ENCODE measurements at places on chromosomes 12 and 14.

- DNase-seq: peak; percentile 18
These were observed 176.3 kb upstream of the DIO2 start for GRCh38 chr14:80387563-80387981.

DNA sequence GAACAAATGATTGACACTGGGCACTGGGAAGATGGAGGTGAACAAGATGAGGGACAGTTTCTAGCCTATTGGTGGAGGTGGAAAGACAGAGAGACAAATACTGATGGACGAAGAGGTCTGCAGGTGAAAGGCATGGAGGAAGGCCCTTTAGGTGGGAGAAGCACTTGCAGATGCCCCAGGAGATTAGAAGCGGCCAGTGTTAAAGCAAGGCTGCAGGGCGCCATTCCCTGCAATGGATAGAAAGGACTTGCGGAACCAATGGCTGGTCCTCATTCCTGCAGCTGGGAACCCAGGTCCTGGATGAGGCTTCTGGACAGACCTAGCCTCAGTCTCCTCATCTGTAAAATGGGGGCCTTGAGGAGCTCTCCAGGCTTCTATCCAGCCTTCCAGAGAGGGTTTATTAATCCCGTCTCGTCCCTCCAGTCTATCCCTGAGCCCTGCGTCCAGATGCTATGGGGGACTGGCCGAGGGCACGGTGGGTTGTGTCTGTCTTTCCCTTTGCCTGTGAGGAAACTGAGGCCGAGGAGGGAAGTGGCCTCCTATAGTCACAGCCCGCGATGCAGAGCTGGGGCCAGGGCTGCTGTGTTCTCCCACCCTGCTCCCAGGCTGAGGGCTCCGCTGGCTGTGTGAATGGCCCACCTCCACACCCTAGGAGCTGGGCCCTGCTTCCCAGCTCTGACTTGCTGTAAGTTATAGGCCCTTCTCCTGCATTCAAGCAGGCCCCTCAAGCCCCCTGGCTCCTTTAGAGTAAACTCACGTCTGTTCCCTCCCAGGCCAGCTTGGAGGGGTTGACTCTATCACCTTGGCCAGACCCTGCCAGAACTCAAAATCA is 33.0 kb downstream of the CYP46A1 start:
- no peak for DNase-seq

- no peak for DNase-seq
These were observed 265.0 kb downstream of the SSPN start for GRCh38 chr12:26460361-26460760.

- DNase-seq: peak; percentile 85
These were observed 52.3 kb downstream of the SLC25A47 start for GRCh38 chr14:100375266-100375962.

DNA sequence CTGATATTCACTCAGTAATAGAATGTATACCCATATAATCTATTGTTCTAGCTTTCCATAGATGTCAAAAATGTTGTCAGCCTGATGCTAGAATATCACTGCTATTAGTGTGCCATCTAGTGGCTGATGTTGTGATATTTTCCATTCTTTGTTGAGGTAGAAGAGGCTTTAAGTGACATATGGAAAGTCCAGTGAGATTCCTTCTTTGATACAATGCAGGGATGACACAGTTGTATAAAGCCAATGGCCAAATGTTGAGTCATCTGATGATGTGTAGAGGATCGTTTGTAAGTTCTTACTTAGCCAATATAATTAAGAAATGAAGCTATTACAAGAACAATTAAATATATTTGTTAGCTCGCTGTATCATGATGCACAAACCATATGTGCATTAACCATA is 58.1 kb upstream of the PCED1B start:
- peak; percentile 65 for DNase-seq

- no peak for DNase-seq
These were observed 89.7 kb upstream of the PARP11 start for GRCh38 chr12:3962631-3963483.

DNA sequence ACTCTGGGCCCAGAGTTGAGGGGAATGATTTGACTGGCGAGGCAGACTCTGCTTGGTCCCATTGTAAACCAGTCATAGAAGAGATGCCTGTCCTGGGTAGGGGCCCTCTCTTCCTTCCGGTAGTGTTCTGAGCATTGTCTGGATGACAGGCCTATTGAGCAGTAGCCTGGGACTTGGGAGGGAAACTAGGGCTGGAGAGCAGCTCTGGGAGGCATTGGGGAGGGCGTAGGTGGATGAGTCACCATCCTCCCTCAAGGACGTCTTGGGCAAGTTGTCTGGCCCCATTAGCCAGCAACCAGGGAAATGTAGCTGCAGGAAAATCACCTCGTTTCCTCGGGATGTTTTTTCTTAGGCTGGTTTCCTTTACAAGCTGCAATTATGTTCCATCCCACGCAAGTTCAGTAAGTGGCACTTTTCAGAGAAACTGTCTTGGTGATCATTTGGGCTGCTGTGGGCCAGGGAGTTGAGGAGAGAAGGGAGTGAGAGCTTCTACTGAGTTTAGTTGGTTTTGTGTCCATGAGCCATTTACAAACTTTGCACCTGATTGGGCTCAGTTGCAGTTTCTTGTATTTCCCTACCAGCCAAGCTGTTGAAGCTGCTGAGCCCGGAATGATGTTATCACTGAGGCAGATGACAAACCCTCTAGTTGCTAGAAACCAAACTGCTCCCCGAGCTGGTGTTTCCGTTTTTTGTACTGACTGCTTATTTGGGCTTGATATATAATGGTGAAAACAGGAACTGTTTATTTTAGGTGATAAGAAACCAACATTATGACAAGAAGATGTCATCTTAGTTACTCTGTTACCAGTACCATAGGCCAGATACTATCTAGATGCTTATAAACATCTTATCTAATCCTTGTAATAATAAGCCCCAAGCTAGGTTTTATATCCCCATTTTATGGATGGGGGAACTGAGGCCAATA is 147.6 kb downstream of the CHST11 start:
- peak; percentile 91 for DNase-seq

DNA sequence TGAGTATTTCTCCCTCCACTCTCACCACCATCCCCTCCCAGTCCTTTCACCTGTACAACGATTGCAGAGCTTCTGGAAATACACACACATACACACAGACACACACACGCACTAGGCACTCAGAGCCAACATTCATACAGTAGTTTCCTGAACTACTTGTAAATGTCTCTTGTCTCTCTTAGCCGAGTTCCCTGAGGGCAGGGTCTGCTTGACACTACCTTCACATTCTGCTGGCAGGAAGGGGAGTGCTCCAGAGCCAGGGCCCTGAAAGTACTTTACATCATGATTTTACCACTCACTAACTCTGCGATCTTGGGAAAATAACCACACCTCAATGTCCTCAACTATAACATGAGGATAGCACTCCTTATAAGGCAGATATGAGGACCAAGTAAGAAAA is 82.7 kb downstream of the GAS2L3 start:
- DNase-seq: no peak

- no peak for DNase-seq
These were observed 33.1 kb upstream of the SLCO1B3 start for GRCh38 chr12:20777420-20777819.

DNA sequence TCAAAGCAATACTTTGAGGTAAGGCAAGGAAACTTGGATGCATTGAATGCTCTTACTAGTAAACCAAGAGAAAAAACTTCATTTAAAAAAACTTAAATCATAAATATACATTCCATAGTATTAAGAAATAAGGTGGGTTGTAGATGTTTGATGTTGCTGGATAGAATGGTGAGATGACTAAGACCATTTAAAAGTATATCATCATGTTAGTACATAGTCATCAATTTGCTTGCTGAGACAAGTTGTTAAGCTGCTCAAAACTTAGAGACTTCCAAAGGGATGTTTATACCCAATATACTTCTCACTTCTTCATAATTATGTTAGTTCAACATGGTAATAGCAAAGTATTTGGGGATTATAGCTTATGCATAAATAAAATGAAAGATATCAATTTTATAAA is 675.5 kb upstream of the MGAT4C start:
- no peak for DNase-seq

DNA sequence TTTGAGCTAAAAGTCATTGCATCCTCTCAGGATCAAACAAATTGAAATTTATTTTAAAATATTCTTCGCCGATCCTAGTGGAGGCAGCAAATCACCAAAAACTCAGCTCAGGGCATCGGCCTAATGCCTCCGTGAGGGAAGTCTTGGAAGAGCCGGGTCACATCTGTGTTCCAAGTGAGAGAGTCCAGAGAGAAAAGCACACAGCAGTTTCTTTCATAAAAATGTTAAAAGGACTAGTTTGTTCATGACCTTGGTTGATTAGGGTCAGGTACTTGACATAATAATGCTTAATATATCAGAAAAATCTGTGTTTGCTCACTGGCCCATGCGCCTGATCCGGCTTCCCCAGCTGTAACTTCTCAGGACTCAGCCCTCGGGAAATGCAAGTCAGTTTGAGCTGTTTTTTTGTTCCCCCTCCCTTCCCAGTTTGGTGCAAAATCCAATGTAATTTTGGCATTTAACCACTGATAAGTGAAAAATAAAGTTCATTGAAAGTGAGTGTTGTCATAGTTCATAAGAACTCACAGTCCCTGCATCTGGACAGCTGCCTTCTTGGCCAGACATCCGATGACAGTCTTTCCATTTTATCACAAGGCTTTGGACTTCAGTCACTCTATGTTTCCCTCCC is 161.7 kb downstream of the CAND1 start:
- DNase-seq: peak; percentile 27

DNA sequence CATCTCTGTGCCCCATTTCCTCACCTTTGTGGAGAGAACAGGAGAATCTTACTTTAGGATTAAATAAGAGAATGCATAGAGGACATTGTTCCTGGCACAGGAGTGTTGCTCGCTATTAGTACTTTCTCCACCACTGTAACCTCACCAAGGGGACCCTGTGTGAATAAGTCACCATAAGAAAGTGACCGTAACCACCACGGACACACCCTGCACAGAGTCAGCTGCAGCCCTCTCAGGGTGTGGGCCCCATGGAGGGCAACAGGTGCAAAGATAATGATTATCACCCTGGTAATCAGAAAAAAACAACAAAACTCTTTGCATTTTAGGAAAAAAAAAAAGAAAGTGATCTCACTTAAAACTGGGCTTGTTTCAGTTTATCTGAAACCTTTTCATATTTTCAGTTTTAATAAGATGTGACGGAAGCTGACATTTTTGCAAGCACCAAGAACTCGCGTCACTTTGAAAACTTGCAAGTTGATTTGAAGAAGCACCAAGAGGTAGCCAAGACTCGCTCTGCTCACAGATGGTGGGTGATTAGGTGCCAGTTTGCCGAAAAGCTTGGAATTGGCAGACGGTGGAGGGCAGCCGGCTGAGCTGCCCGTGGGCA is 87.0 kb upstream of the VRK1 start:
- no peak for DNase-seq

- DNase-seq: peak; percentile 57
These were observed 132.3 kb downstream of the SNAPC1 start for GRCh38 chr14:61894452-61895077.

DNA sequence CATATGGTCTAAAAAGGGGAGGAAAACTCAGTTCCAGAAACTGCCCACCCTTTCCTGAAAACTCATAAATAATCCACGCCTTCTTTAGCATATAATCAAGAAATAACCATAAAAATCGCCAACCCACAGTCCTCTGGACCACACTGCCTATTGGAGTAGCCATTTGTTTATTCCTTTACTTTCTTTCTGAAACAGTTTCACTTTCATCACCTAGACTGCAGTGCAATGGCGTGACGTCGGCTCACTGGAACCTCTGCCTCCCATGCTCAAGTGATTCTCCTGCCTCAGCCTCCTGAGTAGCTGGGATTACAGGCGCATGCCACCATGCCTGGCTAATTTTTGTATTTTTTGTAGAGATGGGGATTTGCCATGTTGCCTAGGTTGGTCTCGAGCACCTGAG is 44.2 kb downstream of the CLMN start:
- no peak for DNase-seq

GRCh38 chr12:2893007-2893406 is 2.3 kb downstream of the TULP3 start:
- DNase-seq: peak; percentile 86

- no peak for DNase-seq
These were observed 87.5 kb downstream of the SCARB1 start for GRCh38 chr12:124776125-124776513.

GRCh38 chr12:59499774-59500173 is 96.1 kb upstream of the SLC16A7 start:
- no peak for DNase-seq

GRCh38 chr14:86221000-86221399 is 691.1 kb downstream of the FLRT2 start:
- DNase-seq: no peak

GRCh38 chr12:5985471-5985870 is 40.4 kb upstream of the ANO2 start:
- no peak for DNase-seq

GRCh38 chr12:47989666-47990065 is 14.6 kb downstream of the COL2A1 start:
- no peak for DNase-seq

DNA sequence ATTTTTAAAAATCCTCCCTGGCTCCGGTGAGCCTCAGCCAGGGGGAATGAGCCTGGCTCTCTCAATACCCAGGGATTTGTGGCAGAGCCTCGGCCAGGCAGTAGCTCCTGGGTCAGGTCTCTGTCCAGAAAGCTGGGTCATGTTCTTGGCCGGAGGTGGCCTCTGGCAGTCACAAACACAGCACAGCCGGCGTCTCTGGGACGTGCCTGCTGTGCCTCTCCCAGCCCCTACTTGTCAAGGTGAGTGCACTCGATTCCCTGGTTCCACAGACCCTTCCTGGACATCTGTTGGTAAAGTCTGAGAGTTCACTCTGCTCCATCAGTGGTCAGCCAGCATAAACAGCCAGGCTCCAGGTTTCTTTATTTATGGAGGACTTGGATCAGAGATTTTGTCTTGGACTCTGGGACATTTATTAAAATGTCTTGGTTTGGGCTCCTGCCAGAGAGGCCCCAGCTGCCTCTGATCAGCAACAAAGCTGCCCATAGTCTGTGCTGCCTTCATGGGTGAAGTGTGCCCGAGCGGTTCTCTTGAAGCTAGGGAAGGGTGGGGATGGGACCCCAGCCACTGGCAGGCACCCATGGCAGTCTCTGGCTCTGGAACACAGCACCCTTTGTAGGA is 56.7 kb downstream of the DGLUCY start:
- DNase-seq: no peak

GRCh38 chr14:30240685-30241084 is 313.0 kb upstream of the PRKD1 start:
- DNase-seq: no peak

- no peak for DNase-seq
These were observed 22.9 kb downstream of the CACNA1C start for GRCh38 chr12:2075508-2076195.

GRCh38 chr14:59507063-59507751 is 22.9 kb downstream of the JKAMP start:
- DNase-seq: peak; percentile 14

- no peak for DNase-seq
These were observed 445.4 kb downstream of the SOX5 start for GRCh38 chr12:23504043-23504442.

GRCh38 chr12:25789541-25789944 is 168.9 kb upstream of the RASSF8 start:
- peak; percentile 81 for DNase-seq

GRCh38 chr12:33828326-33828725 is 194.0 kb upstream of the ALG10 start:
- no peak for DNase-seq

GRCh38 chr14:52863334-52863700 is 71.9 kb upstream of the GNPNAT1 start:
- no peak for DNase-seq

GRCh38 chr12:143964-144649 is 69.8 kb downstream of the SLC6A12 start:
- DNase-seq: no peak

- DNase-seq: peak; percentile 24
These were observed 32.3 kb downstream of the GIT2 start for GRCh38 chr12:109963743-109964429.
